Activated T-cell treated with anti-CD3 and anti-CD28 coated beads, Interleukin-2, amount 50 U/mL, for 48 hours (primary cell): ENCODE measurements at places on chromosomes 1 and 21.

DNA sequence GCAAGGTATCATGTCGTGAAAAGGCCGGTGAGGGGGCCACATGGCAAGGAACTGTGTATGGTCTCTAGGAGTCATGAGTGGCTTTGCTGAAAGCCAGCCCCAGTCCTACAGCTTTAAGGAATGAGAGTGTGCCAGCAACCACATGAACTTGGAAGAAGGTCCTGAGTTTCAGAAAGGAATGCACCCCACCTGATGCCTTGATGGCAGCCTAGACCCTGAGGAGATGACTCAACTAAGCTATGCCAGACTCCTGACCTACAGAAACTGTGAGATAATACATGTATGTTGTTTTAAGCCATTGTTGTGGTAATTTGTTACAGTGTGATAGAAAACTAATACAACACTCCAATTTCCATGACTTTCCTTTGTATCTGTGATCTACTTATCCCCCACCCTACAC, 33.5 kb upstream of the AKT3 start:
- no peak for DNase-seq

- DNase-seq = peak; percentile 73
These were observed 563 bp upstream of the NFIA start for GRCh38 chr1:61081686-61082310.

DNA sequence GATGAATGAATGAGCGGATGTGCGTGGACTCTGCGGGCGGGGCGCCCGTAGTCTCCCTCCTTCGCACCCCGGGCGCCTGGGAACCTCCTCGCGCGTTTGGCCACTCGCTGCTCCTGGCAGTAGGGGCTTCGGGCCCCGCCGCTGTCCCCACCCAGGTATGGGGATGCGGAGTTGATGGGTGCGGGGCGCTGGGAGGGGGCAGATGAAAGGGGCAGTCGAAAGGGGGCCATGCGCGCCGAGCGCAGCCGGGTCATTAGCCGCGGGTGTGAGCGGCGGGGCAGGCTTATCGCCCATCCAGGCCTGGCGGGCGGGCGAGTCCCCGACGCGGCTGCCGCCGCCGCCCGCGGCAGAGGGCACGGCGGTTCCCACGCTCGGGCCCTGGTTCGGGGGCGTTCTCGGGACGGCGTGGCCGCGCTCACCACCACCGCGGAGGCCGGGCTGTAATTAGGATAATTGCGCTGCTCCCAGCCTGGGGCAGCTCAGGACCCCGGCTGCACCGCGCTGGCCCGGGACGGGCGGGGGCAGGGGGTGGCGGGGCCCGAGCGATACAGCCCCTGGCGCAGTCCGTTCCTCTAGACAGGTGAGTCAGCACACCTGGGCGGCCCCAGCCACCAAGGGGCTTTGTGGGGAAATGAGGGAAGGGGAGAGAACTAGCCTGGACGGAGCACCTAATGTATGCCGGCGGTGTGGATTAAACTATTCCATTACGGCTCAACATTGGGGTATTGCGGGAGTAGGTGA, 22.1 kb upstream of the CITED4 start:
- no peak for DNase-seq

GRCh38 chr1:9855186-9855585, 31.4 kb upstream of the CLSTN1 start:
- no peak for DNase-seq

DNA sequence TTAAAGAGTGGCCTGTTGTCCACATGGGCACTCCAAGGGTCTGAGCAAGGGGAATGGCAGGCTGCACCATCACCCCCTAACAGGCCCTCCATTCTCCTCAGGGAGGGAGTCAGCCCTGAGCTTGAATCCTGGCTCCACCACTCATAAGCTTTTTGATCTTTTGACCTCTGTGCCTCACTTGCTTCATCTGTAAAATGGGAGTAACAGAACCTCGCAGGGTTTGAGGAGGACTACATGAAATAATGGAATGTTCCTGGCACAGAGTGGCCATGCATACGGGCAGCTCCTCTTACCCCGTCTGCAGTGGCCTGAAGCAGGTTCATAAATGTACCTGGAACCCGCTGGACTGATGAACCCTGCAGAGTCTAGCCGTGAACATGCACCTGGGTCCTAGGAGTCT, 2.1 kb upstream of the XKR8 start:
- no peak for DNase-seq

- no peak for DNase-seq
These were observed 62.8 kb downstream of the RGS4 start for GRCh38 chr1:163131981-163132380.

- DNase-seq = peak; percentile 62
These were observed 34.8 kb downstream of the CHAF1B start for GRCh38 chr21:36419996-36420395.

DNA sequence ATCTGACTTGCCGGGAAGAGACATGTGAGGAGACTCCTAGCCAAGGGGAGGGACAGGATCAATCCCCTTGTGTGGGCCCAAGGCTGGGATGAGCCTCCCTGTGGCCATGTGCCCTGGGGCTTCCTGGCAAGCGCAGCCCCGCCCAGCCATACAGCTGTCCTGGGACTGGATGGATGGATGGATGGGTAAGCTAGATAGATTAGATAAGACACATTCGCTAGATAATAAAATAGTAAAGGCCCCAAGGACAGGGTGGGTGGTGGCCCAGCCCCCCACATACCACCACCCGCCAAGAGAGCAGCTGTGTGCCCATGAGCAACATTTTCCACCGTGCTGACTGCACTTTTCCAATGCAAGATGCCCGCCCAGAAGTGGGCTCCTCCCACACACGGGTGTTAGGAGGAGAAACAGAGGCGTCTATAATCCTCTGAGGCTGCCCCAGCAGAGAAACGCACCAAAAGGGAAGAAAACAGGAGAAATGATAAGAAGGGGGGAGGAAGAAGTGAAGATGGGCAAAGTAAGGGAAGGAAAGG, 25.1 kb downstream of the ZBTB17 start:
- peak; percentile 89 for DNase-seq

DNA sequence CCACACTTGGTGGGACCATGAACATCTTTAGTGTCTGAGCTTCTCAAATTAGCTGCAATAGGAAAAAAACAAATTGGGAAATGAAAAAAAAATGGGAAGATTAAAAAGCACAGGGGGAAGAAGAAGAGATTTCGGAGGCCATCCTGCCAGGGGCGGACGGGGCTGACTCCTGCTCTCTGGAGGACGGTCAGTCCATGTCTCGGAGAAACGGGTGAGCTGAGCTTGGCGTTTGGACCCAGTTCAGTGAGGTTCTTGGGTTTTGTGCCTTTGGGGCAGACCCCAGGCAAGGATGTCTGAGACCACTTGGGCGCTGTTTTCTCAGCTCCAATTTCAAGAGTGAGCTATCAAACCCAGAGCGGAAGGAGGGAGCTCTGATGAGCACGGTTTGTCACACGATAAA, 123.9 kb downstream of the PRDM2 start:
- no peak for DNase-seq

- no peak for DNase-seq
These were observed 62.1 kb downstream of the MEF2D start for GRCh38 chr1:156438278-156438987.
